ENCODE measurements at places on chromosomes 12 and 14.

- no peak for DNase-seq
These were observed 118.0 kb upstream of the NPAS3 start for GRCh38 chr14:32820682-32821081.

DNA sequence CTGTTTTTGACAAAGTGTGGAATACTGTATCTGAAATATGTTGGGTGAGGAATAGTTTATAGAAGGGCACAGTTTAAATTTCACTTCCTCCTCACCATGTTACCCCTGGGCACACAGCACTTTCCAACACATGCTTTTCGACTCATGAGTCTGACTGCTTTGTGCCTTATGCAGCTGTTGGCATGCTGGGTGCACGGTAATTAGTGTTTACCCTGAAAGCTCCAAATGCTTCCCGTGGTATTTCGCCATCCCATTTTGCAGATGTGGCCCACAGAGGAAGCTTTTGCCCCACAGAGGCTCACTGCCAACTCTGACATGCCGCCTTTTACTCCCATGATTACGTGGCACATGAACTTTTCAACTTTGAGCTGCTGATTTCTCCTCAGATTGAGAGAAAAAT is 168.6 kb downstream of the PRKCH start:
- DNase-seq = no peak

DNA sequence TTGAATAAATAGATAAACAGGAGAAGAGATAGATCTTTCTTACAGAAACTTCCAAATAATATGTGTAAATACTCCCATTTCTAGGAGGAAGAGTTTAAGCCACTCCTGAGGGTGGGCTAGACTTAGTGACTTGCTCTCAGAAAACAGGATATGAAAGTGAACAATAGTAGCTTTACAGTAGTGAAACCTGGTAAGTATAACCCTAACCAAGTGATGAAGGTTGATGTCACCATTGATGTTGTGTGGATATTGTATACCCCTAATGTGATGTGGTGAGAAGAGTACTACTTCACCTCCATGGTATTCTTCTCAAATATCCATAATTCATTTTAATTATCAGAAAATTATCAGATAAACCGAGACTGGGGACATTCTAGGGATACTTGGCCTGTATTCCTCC is 20.9 kb downstream of the AKAP6 start:
- peak; percentile 19 for DNase-seq

DNA sequence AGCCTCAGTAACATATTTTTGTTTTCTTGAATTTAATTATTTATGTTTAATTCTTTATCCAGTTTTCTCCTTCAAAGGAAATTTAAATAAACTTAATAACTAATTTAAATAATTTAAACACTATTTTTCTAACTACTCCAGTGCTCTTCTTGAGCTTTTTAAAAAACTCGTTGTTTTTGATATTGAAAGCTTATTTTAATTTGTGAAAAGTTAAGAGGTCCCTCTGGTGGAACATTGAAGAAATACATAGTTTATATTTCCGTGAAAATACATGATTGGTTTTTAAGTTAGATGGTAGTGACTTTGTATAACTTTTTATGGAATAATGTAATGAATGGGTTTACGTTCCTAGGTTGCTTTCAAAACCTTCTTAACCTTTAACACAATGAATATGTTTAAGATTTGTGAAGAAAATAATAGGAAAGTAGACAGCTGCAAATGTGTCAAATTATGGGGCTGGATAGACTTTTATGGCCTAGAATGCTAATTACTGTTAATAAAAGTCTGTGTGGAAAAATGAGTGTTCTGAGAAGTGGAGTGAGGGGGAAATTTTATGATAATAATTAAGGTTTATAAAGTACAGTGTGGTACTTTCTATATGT is 45.9 kb upstream of the MSRB3 start:
- DNase-seq = no peak

- DNase-seq = peak; percentile 80
These were observed 5.0 kb upstream of the SLC25A47 start for GRCh38 chr14:100317912-100318808.

DNA sequence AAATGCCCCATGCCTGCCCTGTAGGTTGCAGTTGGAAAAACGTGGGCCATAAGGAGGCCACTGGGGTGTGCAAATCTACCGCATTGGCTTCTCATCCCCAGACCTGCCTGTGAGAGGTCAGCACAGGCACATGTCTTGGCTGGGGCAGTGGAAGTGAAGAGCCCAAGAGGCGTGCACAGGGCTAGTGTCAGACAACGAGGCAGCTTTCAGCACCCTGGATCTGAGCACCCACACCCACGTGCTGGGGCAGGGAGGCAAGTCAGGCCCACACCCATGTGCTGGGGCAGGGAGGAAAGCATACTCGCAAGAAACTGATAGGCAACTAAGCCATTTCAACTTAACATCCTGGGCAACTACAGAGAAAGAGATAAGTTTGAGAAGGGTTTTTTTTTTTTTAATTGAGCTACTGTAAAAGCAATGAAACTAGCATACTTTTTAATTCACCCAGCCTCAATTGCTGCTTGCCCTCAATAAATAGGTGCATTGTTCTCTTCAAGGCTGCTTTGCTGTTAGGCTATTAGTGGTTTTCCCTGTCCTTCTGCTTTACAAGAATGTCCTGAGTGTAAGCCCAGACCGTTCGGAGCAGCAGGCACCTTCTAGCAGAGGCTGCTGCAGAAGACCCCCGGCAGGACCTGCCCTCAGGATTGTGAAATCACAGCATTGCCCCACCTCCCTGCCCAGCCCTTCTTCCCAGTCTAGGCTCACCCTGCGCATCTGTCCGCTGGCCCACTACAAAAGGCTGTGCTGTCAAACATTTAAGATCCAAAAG is 355.3 kb upstream of the FKBP4 start:
- DNase-seq = no peak

- DNase-seq = no peak
These were observed 238.5 kb downstream of the GPHN start for GRCh38 chr14:66746316-66747006.

- no peak for DNase-seq
These were observed 8.8 kb downstream of the ART4 start for GRCh38 chr12:14834509-14834908.
